ENCODE measurements at places on chromosomes 3 and 15. TPM values are rescaled to one million over a fixed set of nuclear protein-coding genes. Genes with fewer than 3 reads are reported as not detected.

Gene CLEC3B
- 248 TPM for total RNA-seq

DNA sequence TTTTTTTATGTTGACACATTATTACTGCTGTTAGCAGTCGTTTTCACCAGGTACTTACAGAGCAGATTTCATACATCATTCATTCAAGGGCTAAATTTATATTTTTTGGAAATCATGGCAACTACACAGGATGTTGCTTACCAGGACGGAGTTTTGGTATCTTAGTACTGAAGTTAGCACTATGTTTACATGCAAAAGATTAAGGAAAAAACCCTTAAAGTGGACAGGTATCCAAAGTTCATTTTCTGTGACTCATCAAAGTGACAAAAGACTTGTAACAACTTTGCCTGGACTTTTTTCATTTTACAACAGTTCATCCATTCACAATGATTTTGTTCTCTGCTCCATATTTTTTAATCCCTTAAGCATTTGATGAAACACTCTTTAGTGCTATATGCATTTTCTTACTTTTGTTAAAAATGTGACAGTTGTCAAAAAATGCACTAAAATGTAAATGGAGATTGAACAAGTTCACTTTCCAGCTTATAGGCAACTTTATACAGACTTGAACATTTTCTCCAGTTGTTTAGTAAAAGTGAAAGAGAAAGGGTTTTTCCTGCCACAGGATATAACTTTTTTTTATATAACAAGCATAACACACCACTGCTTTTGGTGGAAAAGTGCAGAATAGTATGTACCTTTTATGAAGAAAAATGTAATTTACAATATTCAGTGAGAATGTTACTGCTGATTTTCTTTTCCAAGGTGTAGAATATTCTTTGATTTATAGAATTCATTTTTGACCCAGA lies 104.1 kb downstream of the STT3B start:
- no peak for DNase-seq

DNA sequence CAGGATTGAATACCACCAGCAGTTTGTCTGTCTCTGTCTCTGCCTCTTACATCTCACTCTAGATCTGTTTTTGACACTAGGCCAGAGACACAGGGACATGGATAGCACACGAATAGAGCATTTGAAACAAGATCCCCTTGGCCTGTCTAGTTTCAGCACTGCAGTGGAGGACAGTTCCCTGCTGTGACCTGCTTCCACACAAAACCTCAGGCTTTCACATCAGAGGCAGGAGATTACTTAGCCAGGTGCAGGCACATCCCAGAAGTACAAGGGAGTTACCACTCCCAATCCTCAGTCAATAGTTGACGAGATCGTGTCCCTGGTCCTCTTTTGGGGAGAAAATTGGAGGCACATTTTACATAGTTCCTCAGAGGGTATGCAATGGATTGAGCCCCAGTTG lies 34.0 kb upstream of the CCK start:
- DNase-seq, result no peak

GRCh38 chr3:102018551-102018950 lies 169.2 kb downstream of the NFKBIZ start:
- no peak for DNase-seq

DNA sequence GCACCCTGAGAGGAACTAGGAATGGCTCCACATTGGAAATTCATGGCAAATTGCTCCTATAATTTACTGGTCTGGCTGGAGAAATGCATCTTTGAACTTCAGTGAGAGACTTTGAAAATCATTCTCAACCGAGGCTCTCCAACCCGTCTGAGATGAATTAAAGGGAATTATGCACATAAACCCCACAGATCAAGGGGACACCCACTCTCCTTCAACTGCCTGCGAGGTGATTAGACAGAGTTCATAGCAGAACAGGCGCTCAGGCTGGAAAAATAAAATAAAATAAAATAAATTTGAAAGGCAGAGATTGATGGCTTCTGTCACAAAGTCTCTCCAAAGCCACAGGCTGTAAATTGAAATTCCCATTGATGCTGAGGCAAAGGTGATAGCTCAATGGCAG lies 37.7 kb downstream of the MEGF11 start:
- DNase-seq, result no peak

DNA sequence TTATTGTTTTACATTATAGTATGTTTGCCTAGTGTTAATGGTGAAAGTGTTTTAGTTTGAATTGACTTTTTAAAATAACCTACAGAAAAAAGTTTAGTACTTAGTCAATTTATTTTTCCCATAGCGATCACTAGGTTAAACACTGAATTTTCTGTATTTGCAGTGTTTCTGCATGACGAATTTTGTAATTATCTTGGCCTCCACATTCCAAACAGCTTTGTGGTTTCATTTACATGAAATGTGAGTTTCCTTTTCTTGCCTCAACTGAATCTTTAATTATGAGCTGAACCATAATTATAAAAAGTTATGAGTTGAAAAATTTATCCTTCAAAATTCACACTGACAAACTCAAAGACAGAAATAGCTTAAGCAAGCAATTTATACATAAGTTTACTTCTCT lies 235.5 kb downstream of the CTNNB1 start:
- no peak for DNase-seq

Gene FNDC3B
- total RNA-seq, result 147 TPM

- DNase-seq, result no peak
These were observed 108.2 kb downstream of the THRB start for GRCh38 chr3:24386458-24386857.
